H1 (cell line): ENCODE measurements at places on chromosomes 2 and 18. TPM values are rescaled to one million over a fixed set of nuclear protein-coding genes. Genes with fewer than 3 reads are reported as not detected.

DNA sequence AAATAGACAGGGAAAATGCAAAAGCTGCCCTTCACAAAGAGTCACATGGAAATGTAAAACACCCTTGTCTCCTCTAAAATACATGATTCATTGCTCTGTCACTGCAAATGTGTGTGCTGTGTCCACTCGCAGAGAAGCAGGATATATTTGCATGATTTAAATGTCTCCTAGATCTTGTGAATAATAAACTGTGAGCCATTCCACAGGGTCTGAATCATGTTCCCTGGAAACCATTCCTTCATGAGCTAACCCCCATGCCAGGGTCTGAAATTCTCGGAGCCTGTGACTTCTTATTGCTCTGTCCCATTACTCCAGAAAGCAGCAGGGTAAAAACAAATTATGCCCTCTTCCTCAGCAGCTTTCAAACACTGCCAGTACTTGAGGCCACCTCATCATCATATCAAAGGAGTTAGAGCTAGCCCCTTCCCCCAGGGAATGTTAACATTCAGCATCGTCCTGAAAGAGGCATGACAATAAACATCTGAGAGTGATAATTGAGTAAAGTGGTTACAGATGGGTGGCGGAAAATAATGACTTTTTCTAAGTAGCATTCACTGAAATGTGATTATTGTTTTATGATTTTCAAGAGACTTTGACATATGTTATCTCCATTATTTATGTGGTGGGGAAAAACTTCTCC is 11.7 kb upstream of the CNGA3 start:
- peaks cover 11% of the 10 kb centered on the region for H3K4me1 ChIP-seq
- no peaks in the 10 kb centered on the region for H3K36me3 ChIP-seq
- H3K27me3 ChIP-seq: no peaks in the 10 kb centered on the region
- no peak overlapping the region for H3K27ac ChIP-seq
- peak overlapping the region; percentile 11; the same call in 1 of the 2 replicates for H3K4me3 ChIP-seq

DNA sequence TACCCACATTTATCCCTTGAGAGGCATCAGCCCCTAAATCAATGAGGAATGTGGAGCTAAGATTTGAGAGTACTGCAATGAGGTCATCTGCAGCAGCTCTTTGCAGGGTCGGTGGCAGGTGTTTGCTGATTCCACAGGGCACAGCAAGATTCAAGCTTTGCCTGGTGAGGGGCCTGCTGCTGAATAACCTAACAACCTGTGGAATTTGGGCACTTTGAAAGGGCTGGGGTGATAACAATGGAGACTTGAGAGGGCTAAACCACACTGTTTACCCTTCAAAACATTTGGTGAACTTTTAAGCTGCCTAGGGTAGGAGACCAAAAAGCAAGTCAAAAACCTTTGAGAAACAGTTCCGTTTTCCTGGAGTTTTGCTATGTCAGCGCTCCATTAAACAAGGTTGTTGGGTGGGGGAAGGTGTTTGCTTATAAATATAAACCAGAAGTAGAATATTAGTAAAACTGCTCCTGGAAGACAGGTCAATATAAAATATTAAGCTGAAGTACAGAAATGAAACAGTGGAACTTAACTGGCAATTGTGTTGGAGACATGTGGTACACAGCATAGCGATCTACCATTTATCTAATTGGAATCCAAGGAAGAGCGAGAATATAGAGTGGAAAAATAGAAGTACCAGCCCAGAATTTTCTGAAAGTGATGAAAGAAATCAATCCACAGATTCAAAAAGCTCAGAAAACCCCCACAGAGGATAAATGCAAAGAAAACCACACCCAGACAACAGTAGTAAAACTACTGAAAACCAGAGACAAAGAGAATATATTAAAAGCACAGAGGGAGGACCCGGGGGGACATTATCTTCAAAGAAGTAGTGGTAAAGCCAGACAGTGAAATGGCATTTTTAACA is 15.7 kb downstream of the COPS8 start:
- no peak overlapping the region for H3K27ac ChIP-seq
- peaks cover 9% of the 10 kb centered on the region; the same call in 1 of the 2 replicates for H3K36me3 ChIP-seq
- H3K27me3 ChIP-seq: no peaks in the 10 kb centered on the region
- H3K4me1 ChIP-seq: no peaks in the 10 kb centered on the region
- H3K4me3 ChIP-seq: no peak overlapping the region

GRCh38 chr2:217185265-217185995 is 325.6 kb upstream of the TNP1 start:
- no peaks in the 10 kb centered on the region for H3K4me1 ChIP-seq
- H3K27me3 ChIP-seq: no peaks in the 10 kb centered on the region
- no peak overlapping the region for H3K4me3 ChIP-seq
- H3K27ac ChIP-seq: no peak overlapping the region
- no peaks in the 10 kb centered on the region for H3K36me3 ChIP-seq

DNA sequence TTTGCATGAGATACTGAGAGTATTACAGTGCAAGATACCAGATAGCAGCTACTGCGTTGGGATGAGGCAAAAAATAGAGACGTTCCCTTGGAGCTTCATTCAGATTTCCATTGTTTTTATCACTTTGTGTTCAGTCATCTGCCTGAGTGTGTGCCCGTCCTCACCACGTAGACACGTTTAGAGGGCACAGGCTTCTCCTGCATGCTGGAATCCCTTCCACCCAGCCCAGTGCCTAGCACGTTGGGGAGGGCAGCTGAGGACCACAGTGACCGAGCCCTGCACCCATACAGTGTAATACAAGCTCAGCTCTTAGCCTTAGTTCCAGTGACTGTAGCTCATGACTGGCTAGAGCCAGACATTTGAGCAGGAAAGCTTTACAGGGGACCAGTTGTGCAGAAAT is 134.7 kb downstream of the GBX2 start:
- H3K4me3 ChIP-seq: no peak overlapping the region
- DNase-seq: no peak
- H3K27me3 ChIP-seq: no peaks in the 10 kb centered on the region
- H3K4me1 ChIP-seq: peaks cover 4% of the 10 kb centered on the region; the same call in 1 of the 2 replicates

ABCG8 gene
- not detected in 2 replicates for total RNA-seq

PAX3 gene
- not detected in 2 replicates for total RNA-seq

- H3K4me3 ChIP-seq: no peak overlapping the region
- no peak for DNase-seq
- H3K4me1 ChIP-seq: no peaks in the 10 kb centered on the region
- H3K36me3 ChIP-seq: no peaks in the 10 kb centered on the region
- H3K27me3 ChIP-seq: no peaks in the 10 kb centered on the region
Observed at GRCh38 chr2:38722271-38723061, 28.7 kb downstream of the SRSF7 start.

- DNase-seq: no peak
- no peaks in the 10 kb centered on the region for H3K36me3 ChIP-seq
- no peaks in the 10 kb centered on the region for H3K27me3 ChIP-seq
- no peaks in the 10 kb centered on the region; the same call in 1 of the 2 replicates for H3K4me1 ChIP-seq
- H3K27ac ChIP-seq: no peak overlapping the region
Observed at GRCh38 chr2:43209204-43209717, 17.1 kb downstream of the ZFP36L2 start.

GRCh38 chr2:207784898-207785297 is 15.2 kb upstream of the FZD5 start:
- H3K27me3 ChIP-seq: no peaks in the 10 kb centered on the region
- H3K36me3 ChIP-seq: no peaks in the 10 kb centered on the region
- no peak for DNase-seq
- H3K4me1 ChIP-seq: no peaks in the 10 kb centered on the region
- no peak overlapping the region for H3K4me3 ChIP-seq
- H3K27ac ChIP-seq: no peak overlapping the region

DNA sequence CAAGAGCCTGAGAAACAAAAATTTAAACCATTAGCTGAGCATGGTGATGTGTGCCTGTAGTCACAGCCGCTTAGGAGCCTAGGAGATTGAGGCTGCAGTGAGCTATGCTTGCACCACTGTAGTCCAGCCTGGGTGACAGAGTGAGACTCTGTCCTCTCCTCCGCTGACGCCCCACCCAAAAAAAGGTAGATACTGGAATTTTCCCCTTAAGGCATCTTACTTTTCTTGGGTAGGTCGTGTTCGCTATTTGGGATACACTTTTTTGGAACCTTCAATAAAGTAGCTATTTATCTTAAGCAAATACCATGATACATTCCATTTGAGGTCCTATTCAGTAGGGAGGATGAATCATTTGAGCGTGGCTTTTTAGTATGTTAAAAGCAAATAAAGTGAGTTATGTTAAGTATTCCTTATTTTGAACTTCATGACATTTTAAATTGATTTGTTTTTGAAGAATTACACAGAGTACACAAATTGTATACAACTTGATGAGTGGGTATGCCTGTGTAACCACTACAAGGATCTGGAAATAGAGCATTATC is 38.7 kb downstream of the RALBP1 start:
- no peaks in the 10 kb centered on the region for H3K27me3 ChIP-seq
- DNase-seq: no peak
- no peak overlapping the region for H3K27ac ChIP-seq
- H3K4me1 ChIP-seq: 0 out of 2 replicates have a peak, but pooled peaks cover 3% of the 10 kb centered on the region

GRCh38 chr2:224202281-224202865 is 163.3 kb upstream of the SERPINE2 start:
- peaks cover 1% of the 10 kb centered on the region for H3K27me3 ChIP-seq
- no peaks in the 10 kb centered on the region for H3K4me1 ChIP-seq
- H3K36me3 ChIP-seq: no peaks in the 10 kb centered on the region
- H3K27ac ChIP-seq: no peak overlapping the region
- H3K4me3 ChIP-seq: no peak overlapping the region

- no peaks in the 10 kb centered on the region for H3K36me3 ChIP-seq
- H3K27ac ChIP-seq: no peak overlapping the region
- H3K4me3 ChIP-seq: no peak overlapping the region
- H3K4me1 ChIP-seq: no peaks in the 10 kb centered on the region
- DNase-seq: no peak
Observed at GRCh38 chr2:121910139-121910538, 154.7 kb downstream of the TSN start.

DNA sequence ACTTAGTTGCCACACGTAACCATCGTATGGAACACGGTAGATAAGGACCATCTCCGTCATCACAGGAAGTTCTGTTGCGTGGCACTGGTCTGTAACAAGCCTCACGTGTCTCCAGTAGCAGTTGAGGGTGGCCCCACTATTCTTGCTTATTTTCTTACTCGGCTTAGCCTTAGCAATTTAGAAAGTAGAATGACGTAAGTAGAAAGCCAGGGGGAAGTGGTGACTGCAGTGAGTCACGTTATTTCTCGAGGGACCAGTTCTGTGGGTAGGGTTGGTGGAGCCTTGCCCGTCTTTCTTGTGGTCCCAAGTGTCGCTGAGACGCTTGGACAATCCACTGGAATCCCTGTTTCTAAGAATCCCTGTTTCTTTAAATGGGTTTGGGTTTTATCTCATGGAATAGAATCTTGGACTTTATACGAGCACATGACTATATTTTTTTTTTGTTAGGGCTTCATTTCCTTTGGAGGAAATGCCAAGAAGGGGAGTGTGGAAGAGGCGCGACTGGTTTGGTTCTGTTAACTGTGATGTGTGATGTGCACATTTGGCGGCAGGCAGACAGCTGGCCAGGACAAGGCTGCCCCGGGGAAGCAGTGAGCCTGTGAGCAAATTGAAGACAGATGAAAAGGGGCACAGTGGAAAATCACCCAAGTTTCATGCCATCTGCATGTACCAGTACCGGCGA is 96.2 kb downstream of the CABLES1 start:
- peaks cover 6% of the 10 kb centered on the region for H3K4me1 ChIP-seq
- H3K27ac ChIP-seq: no peak overlapping the region
- no peaks in the 10 kb centered on the region for H3K27me3 ChIP-seq

LYPD6 gene
- total RNA-seq: 8.8 and 8.9 TPM in 2 replicates

- no peaks in the 10 kb centered on the region for H3K36me3 ChIP-seq
- H3K27me3 ChIP-seq: no peaks in the 10 kb centered on the region
Observed at GRCh38 chr2:108617617-108618016, 83.3 kb downstream of the LIMS1 start.

CDKL4 gene
- 0.29 TPM in 1 of 2 replicates, not detected in the other for total RNA-seq
